ENCODE measurements at places on chromosomes 7 and 10.

- DNase-seq, result no peak
These were observed 45.4 kb downstream of the NAMPT start for GRCh38 chr7:106239406-106239805.

GRCh38 chr10:114499630-114500190, 95.4 kb upstream of the AFAP1L2 start:
- peak; percentile 74 for DNase-seq

DNA sequence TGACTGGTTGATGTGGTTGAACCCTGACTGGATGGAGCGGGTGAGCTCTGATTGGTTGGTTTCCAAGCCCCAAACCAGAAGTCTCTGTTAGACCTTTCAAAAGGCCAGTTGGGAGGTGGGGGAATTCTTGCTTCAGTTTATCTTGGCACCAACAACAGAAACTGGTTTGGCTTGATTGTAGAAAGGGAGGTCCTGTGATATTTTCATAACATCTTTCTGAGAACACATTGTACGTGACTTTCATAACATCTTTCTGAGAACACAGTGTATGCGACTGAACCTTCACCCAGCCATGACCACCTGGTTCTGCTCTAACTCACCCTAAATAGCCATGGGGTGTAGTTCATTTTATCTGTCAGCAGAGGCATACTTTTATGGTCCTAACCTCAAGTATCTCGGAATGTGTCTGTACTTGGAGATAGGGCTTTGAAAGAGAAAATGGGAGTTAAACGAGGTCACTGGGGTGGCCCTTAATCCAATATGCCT, 88.3 kb downstream of the GALNT17 start:
- no peak for DNase-seq

GRCh38 chr7:44284881-44285541, 40.4 kb downstream of the CAMK2B start:
- DNase-seq, result no peak

GRCh38 chr10:103580430-103580829, 86.9 kb downstream of the NEURL1 start:
- no peak for DNase-seq

DNA sequence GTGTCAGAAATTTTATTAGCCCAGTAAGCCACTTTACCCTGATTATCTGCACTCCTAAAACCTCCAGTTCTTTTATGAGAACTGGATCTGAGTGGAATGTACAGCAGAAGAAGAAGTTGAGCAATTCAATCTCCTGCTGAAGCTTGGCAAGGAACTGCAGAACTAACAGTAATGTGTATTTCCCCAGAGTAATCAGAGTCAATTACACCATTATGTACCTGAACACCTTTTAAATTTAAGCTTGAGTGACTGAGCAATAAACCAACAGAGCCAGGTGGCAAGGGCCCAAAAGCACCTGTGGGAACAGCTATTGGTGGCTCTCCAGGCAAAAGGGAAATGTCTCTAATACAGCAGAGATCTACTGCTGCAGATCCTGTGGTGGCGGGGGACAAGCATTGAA, 40.1 kb upstream of the AKR1C2 start:
- DNase-seq, result no peak

- no peak for DNase-seq
These were observed 630 bp upstream of the VSTM4 start for GRCh38 chr10:49115796-49116508.

- DNase-seq, result no peak
These were observed 180.2 kb downstream of the XPNPEP1 start for GRCh38 chr10:109743146-109743545.

DNA sequence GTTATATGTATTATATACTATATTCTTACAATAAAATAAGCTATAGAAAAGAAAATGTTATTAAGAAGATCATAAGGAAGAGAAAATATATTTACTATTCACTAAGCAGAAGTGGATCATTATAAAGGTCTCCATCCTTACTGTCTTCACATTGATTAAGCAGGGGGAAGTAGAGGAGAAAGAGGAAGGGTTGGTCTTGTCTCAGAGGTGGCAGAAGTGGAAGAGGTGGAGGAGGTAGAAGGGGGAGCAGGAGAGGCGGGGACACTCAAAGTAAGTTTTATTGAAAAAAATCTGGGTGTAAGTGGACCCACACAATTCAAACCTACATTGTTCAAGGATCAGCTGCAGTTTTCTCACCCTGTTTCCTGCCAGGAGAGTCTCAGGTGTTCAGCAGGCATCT, 28.9 kb upstream of the ERCC6 start:
- DNase-seq, result no peak

- DNase-seq, result no peak
These were observed 9.5 kb upstream of the TAC1 start for GRCh38 chr7:97722386-97722785.

DNA sequence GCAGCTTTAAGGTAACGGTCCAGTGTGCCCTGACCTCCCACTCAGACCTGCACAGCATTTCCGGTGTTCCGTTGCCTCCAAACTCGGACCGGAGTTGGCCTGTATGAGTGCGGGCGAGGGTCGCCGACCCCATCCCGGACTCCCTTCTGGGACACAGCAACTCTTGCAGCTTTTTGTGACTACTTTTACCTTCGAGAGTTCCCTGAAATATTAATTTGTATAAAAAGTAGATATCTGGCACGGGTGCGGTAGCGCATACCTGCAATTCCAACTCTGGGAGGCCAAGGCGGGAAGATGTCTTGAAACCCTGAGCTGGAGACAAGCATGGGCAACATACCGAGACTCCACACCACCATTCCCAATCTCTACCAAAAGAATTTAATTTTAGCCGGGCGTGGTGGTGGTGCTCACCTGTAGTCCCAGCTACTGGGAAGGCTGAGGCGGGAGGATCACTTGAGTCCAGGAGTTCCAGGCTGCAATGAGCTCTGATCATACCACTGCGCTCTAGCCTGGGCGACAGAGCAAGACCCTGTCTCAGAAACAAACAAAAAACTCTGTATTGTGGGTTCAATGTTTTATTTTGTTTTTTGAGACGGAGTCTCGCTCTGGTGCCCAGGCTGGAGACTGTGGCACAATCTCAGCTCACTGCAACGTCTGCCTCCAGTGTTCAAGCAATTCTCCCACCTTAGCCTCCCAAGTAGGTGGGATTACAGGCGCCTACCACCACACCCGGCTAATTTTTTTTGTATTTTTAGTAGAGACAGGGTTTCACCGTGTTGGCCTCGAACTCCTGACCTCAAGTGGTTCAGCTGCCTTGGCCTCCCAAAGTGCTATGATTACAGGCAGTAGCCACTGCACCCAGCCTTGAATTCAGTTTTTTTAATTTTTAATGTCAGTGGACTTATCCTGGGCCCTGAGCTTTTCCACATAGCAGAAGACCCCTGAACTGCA, 1.1 kb upstream of the PPP1R35 start:
- DNase-seq, result no peak

- DNase-seq, result no peak
These were observed 6.7 kb downstream of the RBP3 start for GRCh38 chr10:47354900-47355299.

DNA sequence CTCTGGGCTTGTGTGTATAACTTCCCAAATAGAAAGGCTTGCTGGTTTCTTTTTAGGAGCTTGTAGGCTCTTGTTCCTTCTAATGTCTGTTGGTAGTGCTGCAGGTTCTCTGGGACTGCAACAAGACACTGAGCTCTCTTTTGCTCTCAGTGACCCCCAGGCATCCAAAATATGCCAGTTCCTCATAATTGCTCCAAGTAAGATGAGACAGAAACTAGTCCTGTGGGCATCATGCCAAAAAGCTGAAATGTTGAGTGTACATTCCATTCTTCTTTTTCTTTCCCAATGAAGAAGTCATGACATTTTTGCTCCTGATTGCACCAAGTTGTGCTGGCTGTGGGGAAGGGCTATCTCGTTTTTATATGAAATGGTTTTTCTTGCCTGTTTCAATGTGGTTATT, 7.1 kb upstream of the BTBD16 start:
- no peak for DNase-seq

DNA sequence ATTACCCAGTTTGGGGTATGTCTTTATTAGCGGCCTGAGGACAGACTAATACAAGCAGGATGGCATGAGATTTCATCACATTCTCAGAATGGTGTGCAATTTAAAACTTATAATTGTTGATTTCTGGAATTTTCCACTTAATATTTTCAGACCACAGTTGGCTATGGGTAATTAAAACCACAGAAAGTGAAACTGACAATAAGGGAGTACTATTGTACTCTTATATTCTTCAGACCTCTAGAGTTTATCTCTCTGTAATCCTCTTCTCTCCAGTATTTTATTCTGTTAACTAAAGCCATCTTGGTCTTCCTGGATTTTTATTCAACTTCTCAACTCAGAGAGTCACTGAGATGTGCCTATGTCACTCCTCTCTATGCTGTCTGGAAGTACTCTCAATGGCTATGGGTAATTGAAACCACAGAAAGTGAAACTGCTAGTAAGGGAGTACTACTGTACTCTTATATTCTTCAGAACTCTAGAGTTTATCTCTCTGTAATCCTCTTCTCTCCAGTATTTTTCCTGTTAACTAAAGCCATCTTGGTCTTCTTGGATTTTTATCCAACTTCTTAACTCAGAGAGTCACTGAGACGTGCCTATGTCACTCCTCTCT, 118.3 kb downstream of the PPP1R17 start:
- DNase-seq, result no peak

- no peak for DNase-seq
These were observed 5.5 kb upstream of the CDHR1 start for GRCh38 chr10:84188815-84189214.

Data from stimulated activated CD4-positive, alpha-beta T cell treated with anti-CD3 and anti-CD28 coated beads, Interleukin-12 subunit alpha, Interleukin-12 subunit beta, amount 100 ng/mL, for 24 hours (primary cell).